ENCODE measurements at places on chromosomes 2 and 18. TPM values are rescaled to one million over a fixed set of nuclear protein-coding genes. Genes with fewer than 3 reads are reported as not detected.

- no peaks in the 10 kb centered on the region for H3K27me3 ChIP-seq
- H3K27ac ChIP-seq: no peak overlapping the region
- no peaks in the 10 kb centered on the region for H3K4me1 ChIP-seq
- no peak overlapping the region for H3K4me3 ChIP-seq
- no peaks in the 10 kb centered on the region for H3K36me3 ChIP-seq
Observed at GRCh38 chr2:114156366-114157056, 266.6 kb downstream of the ACTR3 start.

DNA sequence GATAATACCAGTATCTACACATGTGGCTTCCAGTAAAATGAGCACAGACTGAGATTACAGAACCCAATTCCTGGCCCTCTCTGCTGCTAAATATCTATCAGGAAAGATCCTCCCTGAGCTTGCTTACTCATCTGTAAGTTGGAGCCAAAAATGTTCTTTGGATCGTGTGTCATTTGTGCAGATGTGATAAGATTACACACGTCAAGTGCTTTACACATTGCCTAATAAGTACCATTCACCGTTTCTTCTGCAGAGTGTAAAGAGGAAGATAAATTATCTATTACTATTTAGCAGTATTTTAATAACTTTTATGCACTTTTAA, 23.2 kb upstream of the SLC20A1 start:
- H3K36me3 ChIP-seq: no peaks in the 10 kb centered on the region
- no peak overlapping the region for H3K4me3 ChIP-seq
- H3K27me3 ChIP-seq: peaks cover 3% of the 10 kb centered on the region
- H3K27ac ChIP-seq: no peak overlapping the region
- DNase-seq: no peak
- H3K4me1 ChIP-seq: no peaks in the 10 kb centered on the region

GRCh38 chr2:131046028-131046917, 47.0 kb downstream of the FAM168B start:
- H3K27me3 ChIP-seq: peaks cover 5% of the 10 kb centered on the region
- peaks cover 12% of the 10 kb centered on the region for H3K4me1 ChIP-seq
- H3K36me3 ChIP-seq: peaks cover 3% of the 10 kb centered on the region
- no peak overlapping the region for H3K27ac ChIP-seq
- DNase-seq: no peak
- no peak overlapping the region for H3K4me3 ChIP-seq

DNA sequence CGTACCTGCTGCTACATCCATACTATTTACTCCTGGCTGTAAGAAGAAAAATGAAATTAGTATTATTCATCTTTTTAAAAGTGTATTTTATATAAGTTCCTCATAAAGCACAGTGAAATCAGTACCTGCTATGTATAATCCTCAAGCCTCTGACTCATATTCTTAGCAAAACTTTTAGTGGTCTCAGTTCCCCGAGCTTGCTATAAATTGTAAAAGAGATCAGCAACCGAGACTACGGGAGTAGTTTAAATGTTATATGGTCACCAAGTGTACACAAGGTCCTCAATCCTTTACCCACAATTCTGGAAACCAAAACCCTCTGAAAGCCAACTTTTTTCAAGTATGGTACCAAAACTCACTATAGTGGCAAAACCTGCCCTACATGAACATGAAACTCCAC, 24.2 kb downstream of the PRPF40A start:
- no peaks in the 10 kb centered on the region for H3K36me3 ChIP-seq
- no peak overlapping the region for H3K27ac ChIP-seq
- no peak overlapping the region for H3K4me3 ChIP-seq
- H3K4me1 ChIP-seq: no peaks in the 10 kb centered on the region

GRCh38 chr18:48263914-48264902, 145.0 kb downstream of the ZBTB7C start:
- H3K27ac ChIP-seq: no peak overlapping the region
- no peaks in the 10 kb centered on the region for H3K36me3 ChIP-seq
- peaks cover 19% of the 10 kb centered on the region for H3K4me1 ChIP-seq

DNA sequence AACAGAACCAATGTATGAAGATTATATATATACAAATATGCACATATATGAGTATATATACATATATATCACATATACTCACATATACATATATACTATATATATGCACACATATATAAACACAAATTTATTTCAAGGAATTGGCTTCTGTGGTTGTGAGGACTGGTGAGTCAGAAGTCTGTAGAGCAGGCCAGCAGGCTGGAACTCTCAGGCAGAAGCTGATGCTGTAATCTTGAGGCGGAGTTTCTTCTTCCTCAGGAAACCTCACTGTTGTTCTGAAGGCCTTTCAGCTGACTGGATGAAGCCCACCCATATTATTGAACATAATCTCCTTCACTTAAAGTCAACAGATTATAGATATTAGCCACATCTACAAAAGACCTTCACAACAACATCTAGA, 143.9 kb upstream of the CREB1 start:
- H3K27ac ChIP-seq: no peak overlapping the region
- H3K36me3 ChIP-seq: peaks cover 7% of the 10 kb centered on the region
- DNase-seq: no peak
- H3K27me3 ChIP-seq: no peaks in the 10 kb centered on the region
- H3K4me3 ChIP-seq: no peak overlapping the region
- H3K4me1 ChIP-seq: no peaks in the 10 kb centered on the region

DNA sequence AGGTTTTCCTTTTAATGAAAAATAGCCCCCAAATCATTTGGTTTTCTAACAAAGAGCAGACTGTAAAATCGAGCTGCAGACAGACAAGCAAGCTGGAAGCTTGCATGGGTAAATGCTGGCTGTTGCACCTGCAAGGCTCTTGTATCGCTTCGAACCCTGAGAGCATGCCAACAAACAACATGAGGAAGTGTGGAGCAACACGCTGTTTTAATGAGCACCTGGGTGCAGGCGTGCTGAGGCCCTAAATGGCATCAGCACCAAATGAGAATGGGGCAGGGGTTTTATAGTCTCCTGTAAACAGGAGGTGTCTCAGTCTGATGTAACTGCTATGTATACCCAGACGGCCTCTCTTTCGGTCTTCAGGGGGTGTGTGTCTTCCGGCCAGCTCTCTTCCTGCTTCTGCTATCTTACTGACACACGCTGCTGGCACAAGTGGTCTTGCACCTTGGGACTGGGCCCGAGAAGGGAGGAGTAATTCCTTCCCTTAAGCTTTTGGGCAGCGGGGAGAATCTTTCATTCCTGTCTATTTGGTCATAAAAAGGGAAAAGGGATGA, 31.9 kb upstream of the CDH2 start:
- DNase-seq: no peak
- no peak overlapping the region for H3K4me3 ChIP-seq
- no peaks in the 10 kb centered on the region for H3K4me1 ChIP-seq
- no peaks in the 10 kb centered on the region for H3K27me3 ChIP-seq
- H3K27ac ChIP-seq: no peak overlapping the region
- H3K36me3 ChIP-seq: no peaks in the 10 kb centered on the region

DNA sequence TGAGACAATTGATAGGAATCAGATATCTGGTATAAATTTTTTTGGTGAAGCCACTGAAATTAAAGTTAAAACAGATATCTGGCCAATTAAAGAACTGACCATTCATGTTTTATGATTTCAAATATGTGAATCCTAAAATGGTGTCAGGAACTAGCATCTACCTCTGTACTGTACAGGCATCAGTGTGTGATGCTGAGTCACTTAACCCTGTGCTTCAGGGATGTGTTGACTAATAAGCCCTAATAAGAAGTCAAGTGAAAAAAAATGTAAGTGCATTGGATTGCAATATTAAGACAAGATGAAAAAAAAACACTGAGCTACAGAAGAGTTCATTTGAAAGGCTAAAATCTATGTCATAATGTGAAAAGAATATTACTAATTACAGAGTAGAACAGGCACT, 9.1 kb upstream of the UNC80 start:
- H3K4me3 ChIP-seq: no peak overlapping the region
- H3K27ac ChIP-seq: no peak overlapping the region
- peaks cover 5% of the 10 kb centered on the region for H3K27me3 ChIP-seq
- DNase-seq: no peak
- peaks cover 9% of the 10 kb centered on the region for H3K36me3 ChIP-seq
- no peaks in the 10 kb centered on the region for H3K4me1 ChIP-seq

GRCh38 chr2:158797963-158798700, 3.0 kb downstream of the DAPL1 start:
- H3K4me3 ChIP-seq: peak overlapping the region; percentile 69
- peaks cover 16% of the 10 kb centered on the region for H3K4me1 ChIP-seq
- peak overlapping the region; percentile 12 for H3K27ac ChIP-seq
- no peaks in the 10 kb centered on the region for H3K36me3 ChIP-seq
- DNase-seq: peak; percentile 27

DNA sequence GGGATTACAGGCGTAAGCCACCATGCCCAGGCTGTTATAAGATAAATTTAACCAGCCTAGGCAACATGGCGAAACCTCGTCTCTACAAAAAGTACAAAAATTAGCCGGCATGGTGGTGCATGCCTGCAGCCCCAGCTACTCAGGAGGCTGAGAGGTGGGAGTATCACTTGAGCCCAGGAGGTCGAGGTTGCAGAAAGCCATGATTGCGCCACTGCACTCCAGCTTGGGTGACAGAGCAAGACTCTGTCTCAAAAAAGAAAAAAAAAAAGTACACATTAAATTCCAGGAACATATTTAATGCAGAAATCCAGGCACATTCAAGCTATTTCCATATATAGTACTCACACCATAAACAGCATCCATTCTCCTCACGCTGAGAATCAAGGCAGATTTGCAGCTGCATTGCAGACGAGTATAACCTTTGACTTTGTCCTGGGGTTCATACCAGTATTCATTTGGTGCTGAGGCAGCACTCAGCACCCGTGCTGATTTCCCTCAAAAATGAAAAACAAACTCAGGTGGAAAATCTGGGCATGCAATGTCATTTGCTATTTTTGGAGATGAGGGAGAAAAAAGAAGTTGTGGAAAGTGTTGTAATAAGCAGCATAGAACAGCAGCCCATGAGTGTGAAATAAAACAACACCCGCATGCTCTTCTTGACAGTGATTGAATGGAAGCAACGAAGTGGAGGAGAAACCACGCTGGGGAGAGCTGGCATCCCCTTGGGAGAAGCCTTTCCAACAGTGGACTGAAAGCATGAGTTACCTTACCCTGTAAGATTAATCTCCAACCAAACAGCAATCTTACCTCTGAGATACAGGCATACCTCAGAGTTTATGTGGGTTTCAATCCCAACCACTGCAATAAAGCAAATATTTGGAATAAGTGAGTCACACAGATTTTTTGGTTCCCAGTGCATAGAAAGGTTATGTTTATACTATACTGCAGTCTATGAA, 46.8 kb upstream of the ANXA4 start:
- DNase-seq: no peak
- H3K27me3 ChIP-seq: peaks cover 4% of the 10 kb centered on the region
- H3K4me3 ChIP-seq: no peak overlapping the region
- no peak overlapping the region for H3K27ac ChIP-seq

- no peaks in the 10 kb centered on the region for H3K36me3 ChIP-seq
- no peak overlapping the region for H3K27ac ChIP-seq
- DNase-seq: no peak
- no peaks in the 10 kb centered on the region for H3K27me3 ChIP-seq
Observed at GRCh38 chr18:25099895-25100294, 252.1 kb downstream of the ZNF521 start.

DNA sequence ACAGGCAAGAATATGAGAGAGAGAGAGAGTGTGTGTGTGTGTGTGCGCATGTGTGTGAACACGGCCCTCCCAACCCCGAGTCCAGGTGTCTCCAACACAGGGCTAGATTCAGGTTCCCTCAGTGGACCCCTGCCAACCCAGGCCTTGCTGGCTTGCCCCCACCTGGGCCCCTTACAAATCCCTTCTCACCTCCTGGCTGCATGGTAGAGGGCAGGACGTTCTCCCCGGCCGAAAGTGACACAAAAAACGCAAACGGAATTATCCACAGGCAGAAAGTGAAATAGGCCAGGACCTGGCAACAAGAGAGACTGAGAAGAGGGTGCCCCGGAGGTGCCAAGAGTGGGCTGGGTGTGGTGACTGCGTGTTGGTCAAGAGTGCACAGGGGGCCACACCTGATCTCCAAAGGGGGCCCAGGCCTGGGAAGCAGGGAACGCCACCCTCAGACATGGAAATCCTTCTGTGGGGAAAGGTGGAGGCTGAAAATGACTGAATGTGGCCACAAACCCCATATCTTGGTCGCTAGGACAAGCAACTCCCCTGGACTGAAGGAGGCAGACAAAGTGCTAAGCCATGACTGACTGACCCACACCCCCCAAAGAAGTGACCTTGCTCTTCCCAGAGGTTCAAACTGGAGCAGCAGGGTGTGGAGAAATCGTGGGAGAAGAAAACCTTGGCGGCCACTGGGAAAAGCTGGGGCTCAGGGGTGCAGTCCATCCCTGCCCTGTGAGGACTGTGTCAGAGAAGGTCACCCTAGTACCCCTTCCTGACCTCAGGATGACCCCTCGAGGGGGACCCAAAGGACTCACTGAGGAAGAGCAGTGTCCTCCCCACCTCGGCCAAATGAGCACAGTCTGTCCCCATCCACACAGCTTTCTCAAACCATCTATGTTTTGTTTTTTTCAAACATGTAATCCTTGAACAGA, 5.7 kb downstream of the TEX261 start:
- no peak for DNase-seq
- peaks cover 21% of the 10 kb centered on the region for H3K4me1 ChIP-seq
- H3K27me3 ChIP-seq: peaks cover 5% of the 10 kb centered on the region
- peaks cover 11% of the 10 kb centered on the region for H3K36me3 ChIP-seq
- no peak overlapping the region for H3K4me3 ChIP-seq
- H3K27ac ChIP-seq: no peak overlapping the region

DNA sequence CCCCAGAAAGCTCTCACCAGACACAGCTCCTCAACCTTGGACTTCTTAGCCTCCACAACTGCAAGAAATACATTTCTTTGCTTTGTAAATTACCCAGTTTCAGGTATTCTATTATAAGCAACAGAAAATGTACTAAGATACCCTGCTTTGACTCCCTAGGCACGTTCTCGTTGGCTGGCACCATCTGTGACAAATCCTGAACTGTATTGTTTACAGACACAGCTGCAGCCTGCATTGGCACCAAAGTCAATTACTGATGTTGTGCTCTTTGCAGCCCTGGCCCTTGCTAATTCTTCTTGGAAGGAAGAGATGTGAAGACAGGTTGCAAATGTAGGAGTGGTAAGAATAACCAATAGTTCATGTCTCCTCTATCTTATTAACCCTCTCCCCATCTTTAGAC, 72.7 kb upstream of the FAM136A start:
- H3K4me1 ChIP-seq: peaks cover 8% of the 10 kb centered on the region
- DNase-seq: no peak
- no peaks in the 10 kb centered on the region for H3K36me3 ChIP-seq
- H3K27ac ChIP-seq: no peak overlapping the region

GRCh38 chr18:56112984-56113383, 525.0 kb upstream of the TCF4 start:
- H3K36me3 ChIP-seq: no peaks in the 10 kb centered on the region
- DNase-seq: no peak
- no peak overlapping the region for H3K4me3 ChIP-seq
- no peaks in the 10 kb centered on the region for H3K27me3 ChIP-seq

SFTPB gene
- total RNA-seq: not detected

SPP2 gene
- not detected for total RNA-seq

TEX44 gene
- total RNA-seq: not detected

PARD6G gene
- total RNA-seq: 25.2 TPM

SERPINB3 gene
- total RNA-seq: not detected

PSD4 gene
- total RNA-seq: 1.2 TPM

All from glutamatergic neuron (in vitro differentiated cells).